ENCODE measurements at places on chromosomes 3 and 15.

DNA sequence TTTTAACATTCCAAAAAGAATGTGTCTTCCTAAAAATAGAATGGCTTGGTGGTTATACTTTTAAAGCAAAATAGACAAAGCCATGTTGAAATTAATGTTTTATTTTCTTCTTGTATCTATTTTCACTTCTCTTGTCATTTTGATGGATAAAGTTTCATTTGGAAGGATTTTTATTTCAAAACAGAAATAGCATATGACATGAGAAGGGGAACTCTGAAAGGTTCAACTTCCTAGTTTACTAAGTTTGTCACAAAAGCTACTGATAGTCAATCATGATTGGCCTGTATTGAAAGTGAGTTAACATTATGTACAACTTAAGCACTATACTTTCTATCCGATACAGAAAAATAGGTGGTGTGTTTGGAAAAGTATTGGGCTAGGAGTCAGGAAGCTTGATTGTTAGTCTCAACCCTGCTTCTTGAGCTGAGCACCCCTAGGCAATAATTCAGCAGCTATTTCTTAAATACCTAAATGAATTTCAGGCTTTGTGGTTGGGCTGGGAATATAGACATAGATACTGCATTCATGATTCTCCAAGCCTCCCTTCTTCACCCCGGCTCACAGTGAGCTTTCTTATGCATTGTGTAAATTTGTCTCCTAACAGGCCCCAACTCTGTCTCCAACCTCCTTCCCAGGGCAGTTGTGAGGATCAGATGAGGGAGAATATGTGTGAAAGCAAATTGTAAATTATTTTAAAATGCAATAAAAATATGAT is 46.9 kb upstream of the CSPG4 start:
- no peak for DNase-seq

DNA sequence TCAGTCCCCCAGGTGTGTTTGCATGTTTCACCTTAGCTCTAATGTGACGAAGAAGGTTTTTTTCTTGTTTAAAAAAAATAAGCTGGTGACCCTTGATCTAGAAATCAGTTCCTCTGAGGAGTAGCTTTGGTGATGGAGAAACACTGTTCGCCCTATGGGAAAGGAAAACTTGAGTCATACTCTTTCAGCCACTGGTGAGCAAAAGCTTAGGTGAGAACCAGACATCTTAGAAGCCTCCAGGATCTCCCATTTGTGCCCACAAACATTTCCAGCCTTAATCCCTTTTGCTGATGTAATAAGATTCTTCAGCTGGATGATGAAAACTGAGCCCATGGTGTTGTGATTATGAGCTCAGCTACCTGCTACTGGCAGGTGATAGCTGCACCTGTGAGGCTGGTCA is 37.8 kb downstream of the SLC27A2 start:
- no peak for DNase-seq

DNA sequence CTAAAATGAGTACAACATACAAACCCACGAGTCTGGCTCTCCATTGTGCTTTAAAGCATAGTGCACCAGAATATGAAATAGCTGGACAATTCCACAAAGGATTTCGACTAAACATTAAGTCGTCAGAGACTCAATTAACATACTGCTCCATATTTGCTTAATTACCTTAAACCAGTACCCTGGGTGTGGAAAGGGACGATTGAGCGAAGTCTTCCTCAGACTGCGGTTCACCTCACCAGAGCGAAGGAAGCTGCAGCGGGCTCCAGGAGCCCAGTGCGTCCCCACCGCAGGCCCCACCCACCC is 218 bp upstream of the TRPC1 start:
- no peak for DNase-seq

DNA sequence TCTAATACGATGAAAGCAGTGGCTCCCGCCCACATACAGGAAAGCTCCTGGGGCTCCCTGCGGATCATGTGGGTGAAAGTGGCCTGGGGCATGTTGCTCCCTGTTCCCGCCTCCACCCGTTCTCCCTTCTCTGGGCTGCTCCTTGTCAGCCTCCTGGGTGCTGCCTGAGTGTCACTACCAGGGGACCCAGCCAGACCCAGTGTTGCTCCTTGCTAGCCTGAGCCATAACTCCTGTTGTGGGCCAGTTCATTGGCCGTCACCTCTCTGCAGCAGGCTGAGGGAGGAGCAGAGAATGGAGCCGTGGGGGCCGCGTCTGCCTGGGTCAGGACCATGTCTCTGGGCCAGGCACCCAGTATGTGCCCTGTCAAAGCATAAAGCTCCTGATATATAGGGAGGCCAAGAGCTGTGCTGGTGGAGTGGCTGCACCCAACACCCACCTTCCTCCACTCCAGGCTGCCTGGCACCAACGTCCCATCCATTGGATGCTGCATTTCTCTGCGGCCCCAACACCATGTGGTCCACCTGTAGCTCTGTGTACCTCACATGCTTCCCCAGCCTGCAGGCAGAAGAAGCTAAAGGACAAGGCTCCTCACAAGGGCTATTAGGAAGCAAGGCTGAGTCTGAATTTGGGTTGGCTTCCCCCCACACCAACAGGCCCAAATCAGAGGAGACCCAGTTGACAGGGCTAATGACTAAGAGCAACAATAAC is 40.5 kb downstream of the KLF13 start:
- no peak for DNase-seq

DNA sequence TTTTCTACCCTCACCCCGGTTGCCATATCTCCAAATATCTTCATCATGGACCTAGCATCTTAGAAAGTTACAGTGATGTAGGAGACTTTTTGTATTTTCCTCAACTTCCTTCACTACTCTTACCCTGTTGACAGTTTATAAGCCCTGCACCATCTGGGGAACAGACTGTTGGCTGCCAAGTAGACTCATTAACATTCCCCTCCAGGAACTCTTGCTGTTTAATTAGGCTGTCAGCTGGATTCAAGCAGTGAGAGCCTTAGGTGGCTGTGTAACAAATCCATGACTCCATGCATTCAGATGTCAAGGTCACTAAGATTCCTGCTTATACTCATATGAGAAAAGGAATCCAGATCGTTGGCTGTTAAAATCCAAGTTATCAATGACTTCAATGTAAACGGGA is 198.3 kb downstream of the NAALADL2 start:
- no peak for DNase-seq

GRCh38 chr15:63930034-63930433 is 96.3 kb upstream of the HERC1 start:
- DNase-seq, result no peak

GRCh38 chr3:42535981-42536784 is 33.7 kb downstream of the VIPR1 start:
- DNase-seq, result peak; percentile 43

DNA sequence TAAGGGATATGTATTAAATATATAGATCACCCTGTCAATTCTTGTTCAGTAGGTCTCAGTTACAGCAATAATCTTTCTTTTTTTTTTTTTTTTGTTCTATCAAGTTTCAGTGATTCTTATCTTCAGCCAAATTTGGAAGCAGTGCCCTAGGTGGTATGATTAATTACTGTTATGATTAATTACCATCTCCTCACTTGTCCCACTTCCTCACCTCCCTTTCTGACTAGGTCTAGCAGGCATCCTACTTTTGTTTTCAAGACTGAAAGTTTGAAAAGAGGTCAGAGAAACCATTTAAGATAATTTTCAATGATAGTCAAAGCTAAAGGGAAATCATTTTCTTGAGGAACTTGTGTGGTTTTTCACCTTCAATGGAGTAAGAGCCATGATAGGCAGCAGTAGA is 144.0 kb upstream of the CNTN4 start:
- DNase-seq, result no peak

Data from activated naive CD4-positive, alpha-beta T cell treated with anti-CD3 and anti-CD28 coated beads, Interleukin-2, amount 50 U/mL, for 16 hours (primary cell).